ENCODE measurements at places on chromosomes 7 and 10.

DNA sequence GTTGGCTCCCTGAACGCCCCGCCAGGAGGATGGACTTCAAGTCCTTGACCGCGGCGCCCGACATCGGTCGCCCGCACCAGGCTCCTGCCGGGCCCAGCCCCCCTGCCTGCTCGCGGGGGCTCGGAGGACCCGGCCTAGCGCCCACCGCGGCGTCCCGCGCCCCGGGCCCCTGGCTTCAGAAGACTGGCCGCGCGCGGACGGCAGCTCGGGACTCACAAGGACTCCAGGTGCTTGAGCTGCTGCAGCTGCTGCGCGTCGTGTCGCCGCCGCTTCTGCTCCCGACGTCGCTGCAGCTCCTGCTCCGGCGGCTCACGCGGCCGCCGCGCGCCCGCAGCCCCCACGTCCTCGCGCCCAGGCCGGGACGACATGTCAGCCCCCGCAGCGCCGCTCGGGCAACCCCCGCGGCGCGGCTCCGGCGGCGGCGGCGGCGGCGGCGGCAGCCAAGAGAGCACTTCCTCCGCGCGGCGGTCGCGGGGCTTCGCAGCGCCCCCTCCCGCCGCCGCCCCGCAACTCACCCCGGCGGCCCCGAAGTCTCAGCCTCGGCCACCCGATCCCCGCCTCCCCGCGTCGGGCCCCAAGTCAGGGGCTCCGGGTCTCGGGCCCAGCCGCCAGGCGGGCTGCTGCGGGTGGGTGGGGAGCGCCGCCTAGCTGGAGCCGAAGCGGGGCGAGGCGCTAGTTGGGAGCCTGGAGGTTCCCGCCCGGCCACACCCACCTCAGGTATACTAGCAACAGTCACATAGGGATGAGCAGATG, at the start of gene RP9:
Gene RP9 (minus strand): TSS at position 400 of the 753 bp plus-strand sequence. CDS start 32 bp downstream, at position 368.
- no peak for DNase-seq

- DNase-seq = no peak
These were observed 24.2 kb upstream of the CHST3 start for GRCh38 chr10:71939861-71940474.

DNA sequence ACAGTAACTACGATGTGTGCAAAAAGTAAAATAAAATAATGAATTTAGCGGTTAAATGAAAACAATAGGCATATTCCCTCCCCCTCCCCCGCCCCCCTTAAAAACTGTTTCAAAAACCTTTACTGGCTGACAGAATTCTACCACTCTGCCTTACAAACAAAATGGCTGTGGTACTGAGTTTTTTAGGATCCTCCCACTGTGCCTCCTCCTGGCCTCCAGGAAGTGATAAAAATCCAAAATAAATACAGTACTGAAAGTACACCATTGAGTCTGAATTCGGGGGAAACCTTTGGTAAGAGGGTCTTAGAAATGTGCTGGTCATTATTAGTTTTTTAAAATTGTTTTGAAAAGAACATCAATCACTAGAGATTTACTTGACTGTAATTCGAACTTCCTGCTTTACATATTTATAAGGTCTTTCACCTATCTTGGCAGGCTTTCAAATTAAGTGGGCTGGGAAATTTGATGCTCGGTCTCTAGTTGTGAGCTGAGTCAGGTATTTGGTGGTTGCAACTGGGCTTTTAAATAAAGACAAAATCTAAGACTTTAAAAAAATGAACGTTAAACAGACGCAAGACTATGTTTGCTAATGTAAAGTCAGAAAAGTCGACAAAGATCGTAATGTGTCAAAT, 32.5 kb upstream of the EPC1 start:
- DNase-seq = no peak

DNA sequence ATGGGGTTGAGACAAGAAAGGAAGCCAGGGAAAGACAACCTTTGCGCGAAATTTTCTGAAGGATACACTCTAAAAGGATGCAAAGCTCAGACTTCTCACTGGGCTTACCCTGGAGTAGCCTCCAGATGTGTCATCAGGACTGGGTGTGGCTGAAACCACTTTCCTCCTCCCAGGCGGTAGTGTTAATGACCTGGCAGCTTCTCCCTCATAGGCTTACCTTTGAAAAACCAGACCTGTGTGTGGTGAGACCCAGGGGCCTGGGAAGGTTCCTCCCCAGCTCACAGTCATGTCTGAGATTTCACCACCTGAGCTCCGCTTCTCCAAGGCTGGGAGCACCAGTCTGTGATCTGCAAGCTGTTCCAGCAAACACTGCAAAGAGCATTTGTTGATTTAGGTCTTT, 93.7 kb downstream of the EPC1 start:
- no peak for DNase-seq

- peak; percentile 2 for DNase-seq
These were observed 383.8 kb upstream of the SORCS1 start for GRCh38 chr10:107548301-107548700.
